ENCODE measurements at places on chromosomes 7 and 10. TPM values are rescaled to one million over a fixed set of nuclear protein-coding genes. Genes with fewer than 3 reads are reported as not detected.

DNA sequence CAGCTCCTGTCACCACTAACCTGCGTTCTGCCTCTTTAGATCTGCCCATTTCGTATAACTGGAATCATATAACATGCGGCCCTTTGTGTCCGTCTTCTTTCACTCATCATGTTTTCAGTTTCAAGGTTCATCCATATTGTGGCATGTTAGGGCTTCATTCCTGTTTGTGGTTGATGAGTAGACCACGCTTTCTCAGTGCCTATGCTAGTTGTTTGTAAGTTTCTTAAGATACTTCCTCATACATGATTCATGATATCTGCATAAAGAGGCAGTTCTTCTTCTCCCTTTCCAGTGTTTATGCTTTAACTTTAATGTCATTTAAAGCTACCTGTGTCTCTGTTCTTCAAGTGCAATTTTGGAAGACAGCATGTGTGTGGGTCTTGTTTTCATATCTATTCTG is 79.5 kb upstream of the FAM20C start:
- no peak for DNase-seq

DNA sequence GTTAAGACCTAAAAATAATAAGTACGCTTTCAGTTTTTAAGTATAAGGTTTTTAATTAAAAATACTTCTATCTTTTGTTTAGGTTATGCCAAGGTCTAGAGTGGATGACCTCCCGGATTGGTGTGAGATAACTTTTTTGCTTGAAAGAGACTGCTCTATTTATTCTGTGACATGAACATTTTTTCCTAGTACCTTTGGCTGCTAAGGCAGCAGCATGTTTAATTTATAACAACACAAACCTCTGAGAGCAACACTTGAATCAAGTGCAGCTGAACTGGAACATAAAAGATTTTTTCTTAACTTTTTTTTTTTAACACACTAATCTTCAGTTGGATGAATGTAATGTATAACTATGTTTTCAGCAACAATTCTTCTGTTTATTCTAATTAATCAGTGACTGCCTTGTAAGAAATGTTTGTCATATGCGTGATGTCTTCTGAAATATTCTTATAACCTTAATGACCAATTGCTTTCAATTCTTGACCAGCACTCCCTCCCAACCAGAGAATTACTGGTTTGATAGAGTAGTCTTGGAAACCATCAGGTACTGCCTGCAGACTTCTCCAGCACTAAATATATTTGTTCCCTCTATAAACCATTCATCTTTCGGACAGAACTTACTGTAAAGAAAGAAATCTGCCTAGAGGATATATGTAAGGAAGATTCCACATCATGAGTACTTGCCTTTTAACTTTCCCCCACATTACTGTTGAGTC is 16.0 kb downstream of the ARL5B start:
- no peak for DNase-seq

GRCh38 chr10:98855403-98856189 is 380.1 kb downstream of the HPSE2 start:
- DNase-seq = no peak

- DNase-seq = no peak
These were observed 37.6 kb downstream of the SGMS1 start for GRCh38 chr10:50585921-50586739.

DNA sequence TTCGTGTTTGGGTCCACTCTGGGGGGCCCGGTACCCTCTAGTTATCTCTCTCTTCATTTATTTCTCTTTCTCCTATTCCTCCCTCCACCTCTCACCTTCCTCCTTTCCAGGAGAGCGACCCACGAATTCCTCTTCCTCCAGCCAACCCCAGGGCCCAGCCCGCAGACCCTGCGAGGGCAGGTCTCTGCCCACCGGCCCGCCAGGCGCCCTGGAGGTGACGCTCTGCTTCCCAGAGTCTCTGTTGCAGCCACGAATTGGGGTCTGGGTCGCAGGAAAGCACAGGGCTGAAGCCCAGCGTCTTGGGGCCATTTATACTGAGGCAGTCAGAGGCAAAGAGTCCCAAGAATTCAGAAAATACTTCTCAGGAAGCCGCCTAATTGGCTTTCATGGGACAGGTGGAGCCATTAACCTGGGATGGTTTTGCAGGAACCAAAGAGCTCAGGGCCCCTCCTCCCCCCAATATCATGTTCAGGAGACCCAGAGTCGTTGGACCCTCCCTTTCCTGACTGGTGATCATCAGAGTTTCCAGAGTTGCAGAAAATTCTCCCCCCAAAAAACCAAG is 2.7 kb upstream of the EN2 start:
- no peak for DNase-seq

DNA sequence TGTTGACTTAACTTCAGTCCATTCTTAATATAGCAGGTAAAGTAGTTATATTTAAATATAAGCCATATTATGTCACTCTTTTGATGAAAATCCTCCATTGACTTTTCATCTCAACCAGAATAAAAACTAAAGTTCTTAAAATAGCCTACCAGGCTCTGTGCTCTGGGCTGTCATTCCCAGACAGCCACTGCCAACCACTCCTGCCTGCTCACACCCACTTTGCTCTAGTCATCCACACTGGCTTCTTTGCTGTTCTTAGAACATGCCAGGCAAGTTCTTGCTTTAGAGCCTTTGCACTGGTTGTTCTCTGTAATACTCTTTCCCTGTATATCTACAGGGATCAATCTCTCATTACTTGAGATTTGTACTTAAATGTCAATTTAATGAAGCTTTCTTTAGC is 80.6 kb downstream of the ZEB1 start:
- no peak for DNase-seq

Gene FBXO24
- total RNA-seq = 0.37 TPM

Measured in activated T-helper 2 cell treated with anti-CD3 and anti-CD28 coated beads, Interferon-gamma antibody, Interleukin-2, Interleukin-4, amounts not matched to agents 10 μg/mL and 5 μg/mL and 100 μg/mL, durations not matched to agents 14 hours and 24 hours and 36 hours (primary cell).